AG20443 (cell line): ENCODE measurements at places on chromosomes 4 and X.

DNA sequence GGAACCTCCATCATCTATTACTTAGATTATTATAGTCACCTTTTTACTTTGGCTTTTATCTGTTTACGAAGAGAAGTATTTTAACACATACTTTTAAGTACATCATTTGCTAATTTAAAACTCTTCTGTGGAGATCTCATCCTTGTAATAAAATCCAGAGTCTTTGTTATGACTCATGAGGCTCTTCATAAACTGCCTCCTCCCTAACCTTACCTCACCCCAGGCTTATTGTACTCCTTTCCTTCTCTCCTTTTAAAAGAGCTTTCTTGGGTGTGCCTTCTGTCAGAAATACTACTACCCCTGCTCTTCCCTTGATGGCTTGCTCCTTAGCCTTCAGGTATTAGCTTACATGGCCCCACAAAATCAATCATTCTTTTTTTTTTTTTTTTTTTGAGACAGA lies 6.6 kb downstream of the ARL9 start:
- DNase-seq = peak; percentile 55

DNA sequence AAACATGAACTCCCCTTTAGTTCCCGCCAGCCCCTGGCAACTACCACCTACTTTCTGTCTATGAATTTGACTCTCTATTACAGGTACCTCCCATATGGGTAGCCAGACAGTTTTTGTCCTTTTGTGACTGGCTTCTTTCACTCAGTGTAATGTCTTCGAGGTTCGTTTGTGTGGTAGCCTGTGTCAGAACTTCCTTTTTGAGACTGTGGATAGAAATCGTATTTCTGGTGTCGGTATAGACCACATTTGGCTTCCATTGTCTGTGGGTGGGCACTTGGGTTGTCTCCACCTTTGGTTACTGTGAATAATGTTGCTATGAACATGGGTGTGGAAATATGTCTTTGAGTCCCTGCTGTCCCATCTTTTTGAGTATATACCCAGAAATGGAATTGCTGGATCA lies 5.4 kb upstream of the CLDN34 start:
- DNase-seq = no peak

- DNase-seq = no peak
These were observed 46.3 kb downstream of the SH3KBP1 start for GRCh38 chrX:19840899-19841648.

DNA sequence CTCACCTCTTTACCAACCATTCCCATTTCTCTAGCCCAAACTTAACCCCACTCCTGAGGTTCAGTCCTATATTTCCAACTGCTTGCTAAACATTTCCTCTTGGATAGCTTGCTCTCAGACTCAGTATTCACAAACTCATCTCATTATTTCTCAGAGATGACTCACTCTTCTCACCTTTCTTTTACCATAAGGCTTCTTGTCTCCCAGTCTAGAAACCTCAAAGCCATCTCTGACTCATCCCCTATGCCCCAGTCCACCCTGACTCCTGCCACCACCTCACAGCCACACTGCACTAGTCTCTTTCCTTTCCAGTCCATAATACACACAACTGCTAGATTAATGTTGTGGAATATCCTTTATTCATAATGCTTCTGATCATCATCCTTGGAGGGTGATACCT lies 4.8 kb downstream of the FRMPD3 start:
- DNase-seq = no peak
